ENCODE measurements at places on chromosomes 4 and X.

- DNase-seq: no peak
Measured at GRCh38 chrX:1578511-1579173, 12.8 kb upstream of the AKAP17A start.

GRCh38 chrX:74346088-74346487 is 42.1 kb downstream of the ZCCHC13 start:
- no peak for DNase-seq

DNA sequence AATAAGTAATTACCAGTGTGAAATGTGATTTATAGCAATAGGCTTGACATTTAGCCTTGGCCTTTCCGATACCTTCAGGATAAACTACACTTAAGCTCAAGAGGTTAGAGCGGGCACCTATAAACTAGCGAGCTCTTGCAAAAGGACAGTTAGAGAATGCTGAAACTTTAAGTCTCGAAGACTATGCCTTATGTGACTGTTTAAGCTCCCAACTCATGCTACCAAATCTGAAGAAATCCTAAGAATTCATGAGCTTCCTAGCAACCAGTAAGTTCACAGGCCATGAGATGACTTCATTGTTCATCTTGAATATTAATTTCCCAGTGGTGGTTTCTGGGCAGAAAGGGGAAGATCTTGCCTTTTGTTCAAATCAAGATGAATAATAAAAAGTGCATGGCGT is 4.7 kb downstream of the STOX2 start:
- DNase-seq: no peak

- DNase-seq: no peak
Measured at GRCh38 chr4:142091085-142091513, 454.7 kb downstream of the IL15 start.

- DNase-seq: no peak
Measured at GRCh38 chr4:79364061-79364460, 38.2 kb upstream of the NAA11 start.

- DNase-seq: no peak
Measured at GRCh38 chrX:40755291-40756249, 20.2 kb upstream of the MED14 start.

DNA sequence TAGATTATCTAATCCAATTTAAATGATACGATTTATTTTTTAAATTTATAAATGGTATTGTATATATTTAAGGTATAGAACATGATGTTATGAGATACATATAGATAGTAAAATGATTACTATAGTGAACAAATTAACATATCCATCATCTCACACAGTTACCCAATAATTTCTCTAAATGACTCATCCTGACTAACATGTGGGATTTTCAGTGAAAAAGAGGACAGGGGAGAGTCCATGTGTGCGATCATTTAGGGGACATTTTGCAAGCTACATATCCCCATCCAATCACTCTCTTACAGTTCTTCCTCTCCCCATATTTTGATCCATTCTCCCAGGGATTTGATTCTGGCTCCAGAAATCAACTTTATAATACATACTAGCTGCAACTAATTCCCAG is 88.2 kb downstream of the ABCB7 start:
- DNase-seq: peak; percentile 5

DNA sequence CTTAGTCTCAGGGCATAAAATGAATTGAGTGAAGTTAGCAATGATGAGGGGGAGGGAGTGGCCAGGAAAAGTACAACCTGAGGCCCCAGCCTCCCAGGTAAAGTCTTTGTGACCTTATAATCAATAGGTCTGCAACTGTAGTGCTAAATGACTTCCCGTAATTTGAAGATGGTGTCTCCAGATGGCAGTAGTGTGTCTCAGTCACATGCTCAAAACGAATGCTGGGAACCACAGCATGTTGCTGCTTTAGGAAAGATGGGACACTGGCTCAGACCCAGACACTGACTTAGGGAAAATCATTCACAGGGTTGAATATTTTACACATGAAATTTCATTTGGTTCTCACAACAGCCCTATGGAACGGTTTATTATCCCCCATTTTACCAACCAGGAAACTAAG is 10.3 kb downstream of the SRPX2 start:
- no peak for DNase-seq

DNA sequence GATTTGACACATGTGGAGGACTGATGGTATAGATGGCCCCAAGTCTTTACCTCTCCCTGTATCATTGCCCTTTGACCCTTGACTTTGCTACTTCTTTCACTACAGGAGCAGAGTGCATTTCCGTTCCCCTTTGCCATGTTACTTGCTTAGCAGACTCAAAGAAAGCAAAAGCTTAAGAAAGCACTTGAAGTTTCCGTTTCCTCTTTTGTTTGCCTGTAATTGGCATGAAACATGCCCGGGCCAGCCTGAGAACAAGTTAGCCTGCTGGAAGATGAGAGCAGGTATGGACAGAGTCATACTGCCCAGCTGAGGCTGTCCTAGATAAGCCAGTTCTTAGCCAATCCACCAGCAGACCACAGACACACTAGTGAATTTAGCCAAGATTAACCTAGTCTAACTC is 206.0 kb downstream of the BCOR start:
- DNase-seq: peak; percentile 51

DNA sequence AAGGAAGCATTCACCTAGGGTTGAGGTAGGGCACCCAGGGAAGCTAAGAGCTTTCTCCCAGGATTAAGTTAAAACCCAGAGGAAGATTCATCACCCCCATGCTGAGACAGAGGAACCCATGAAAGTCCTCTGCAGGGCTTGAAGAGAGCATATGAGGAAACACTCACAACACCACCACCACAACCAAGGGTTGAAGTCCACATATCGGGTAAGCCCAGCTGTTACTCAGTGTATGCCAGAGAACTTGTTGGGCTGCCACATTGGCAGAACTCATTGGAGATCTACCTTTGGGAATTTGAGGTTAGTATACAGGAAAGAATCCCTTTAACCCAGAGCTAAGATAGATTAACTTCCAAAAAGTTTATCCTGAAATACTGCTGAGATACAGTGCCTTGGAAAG is 75.1 kb downstream of the INTS6L start:
- DNase-seq: no peak

DNA sequence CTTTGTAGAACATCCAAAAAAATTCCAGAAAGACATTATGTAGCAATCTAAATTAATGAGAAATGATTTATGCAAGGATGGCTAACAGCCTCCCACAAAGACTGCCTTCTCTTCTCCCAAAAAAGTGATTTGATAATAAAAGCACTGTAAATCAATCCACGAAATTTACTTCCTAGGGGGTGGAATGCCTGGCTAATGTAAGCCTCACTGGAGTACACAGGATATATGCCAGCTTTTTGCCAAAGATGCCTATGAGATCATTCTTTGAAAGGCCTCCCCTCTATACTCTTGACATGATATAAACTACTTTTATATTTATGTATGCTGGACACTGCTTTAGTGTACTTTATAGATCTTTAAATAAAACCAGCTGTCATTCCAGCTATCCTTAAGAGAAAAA is 211.1 kb downstream of the ADAMTS3 start:
- DNase-seq: no peak

DNA sequence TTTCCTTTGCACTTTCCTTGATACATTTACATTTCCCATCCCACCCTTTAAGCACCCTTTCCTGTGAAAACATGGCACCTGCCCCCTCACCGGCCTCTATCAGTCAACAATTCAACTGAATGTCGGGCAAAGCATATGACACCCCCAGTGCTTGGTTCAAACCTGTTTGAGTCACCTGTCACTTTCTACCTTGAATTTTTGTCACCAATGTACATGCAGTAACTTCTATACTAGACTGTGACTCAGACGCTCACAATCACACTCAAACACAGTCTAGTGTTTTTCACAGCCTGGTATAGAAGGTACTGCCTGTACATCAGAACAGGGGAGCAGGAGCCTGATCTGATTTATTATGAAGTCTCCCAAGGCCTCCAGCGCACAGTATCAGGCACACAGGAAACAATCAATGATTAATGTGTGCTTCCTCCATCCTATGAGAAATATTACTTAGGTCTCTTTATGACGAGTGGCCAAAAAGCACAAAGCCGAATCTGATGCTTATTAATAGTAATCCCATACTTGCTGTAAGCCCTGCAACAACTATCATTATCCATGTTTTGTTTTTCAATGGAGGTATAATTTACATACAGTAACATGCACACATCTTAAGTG is 49.2 kb upstream of the FAM9C start:
- no peak for DNase-seq

GRCh38 chr4:53378171-53378482 is 686 bp downstream of the FIP1L1 start:
- DNase-seq: no peak

- DNase-seq: no peak
Measured at GRCh38 chr4:62096881-62097280, 896.8 kb downstream of the ADGRL3 start.

- DNase-seq: no peak
Measured at GRCh38 chr4:117692538-117692937, 341.7 kb upstream of the NDST3 start.

DNA sequence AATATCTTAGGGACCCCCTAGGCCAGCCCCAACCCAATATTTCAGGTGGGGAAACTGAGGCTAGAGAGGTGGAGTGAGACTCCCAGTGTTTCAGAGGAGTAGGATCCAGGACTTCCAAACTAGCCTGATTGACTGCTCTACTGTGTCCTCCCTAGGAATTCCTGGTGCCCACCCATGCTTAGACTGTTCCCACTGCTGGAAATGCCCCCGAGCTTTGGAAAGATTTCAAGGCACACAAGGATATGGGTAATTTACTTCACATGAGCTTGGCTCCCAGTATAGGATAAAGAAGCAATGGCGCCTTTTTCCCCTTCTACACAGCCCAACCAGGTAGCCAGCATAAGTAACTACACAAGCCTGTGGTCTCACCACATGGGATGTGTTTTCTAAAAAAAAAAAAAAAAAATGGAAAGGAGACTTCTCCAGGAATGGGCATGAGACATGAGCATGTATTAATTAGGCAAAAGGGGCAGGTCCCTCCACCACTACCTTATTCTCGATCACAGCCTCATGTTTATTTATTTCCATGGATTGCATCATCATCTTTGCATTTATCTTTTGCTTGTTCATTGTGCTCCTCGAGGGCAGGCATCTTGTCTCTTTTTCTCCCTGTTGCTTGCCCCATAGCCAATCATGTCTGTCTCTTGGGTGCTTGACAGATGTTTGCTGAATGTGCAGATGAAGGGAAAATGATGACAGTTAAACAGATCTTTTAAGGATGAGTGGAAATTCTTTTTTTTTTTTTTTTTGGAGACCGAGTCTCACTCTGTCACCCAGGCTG is 66.7 kb downstream of the DRD5 start:
- DNase-seq: no peak

- DNase-seq: no peak
Measured at GRCh38 chr4:19512086-19512485, 739.6 kb upstream of the SLIT2 start.

GRCh38 chrX:153832728-153833127 is 2.4 kb upstream of the PDZD4 start:
- DNase-seq: no peak

GRCh38 chr4:67604029-67604381 is 45.5 kb downstream of the STAP1 start:
- DNase-seq: no peak

- no peak for DNase-seq
Measured at GRCh38 chrX:21586001-21586400, 72.1 kb downstream of the KLHL34 start.

DNA sequence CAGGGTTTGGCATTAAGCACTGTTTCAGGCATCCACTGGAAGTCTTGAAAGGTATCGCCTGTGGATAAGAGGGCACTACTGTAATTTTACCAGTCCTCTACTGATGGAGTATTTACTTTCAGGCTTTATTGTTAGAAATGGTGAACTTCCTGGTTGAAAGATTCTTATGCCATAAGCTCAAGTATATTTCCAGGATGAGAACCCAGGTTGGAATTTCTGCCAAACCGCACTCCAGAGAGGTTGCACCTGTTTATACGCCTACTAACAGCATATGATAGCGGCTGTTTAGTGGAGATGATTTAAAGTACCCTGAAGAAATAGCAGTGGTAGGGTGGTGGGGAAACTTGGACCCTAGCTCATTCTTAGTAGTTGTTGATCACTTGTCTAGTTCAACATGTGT is 9.9 kb downstream of the FNIP2 start:
- no peak for DNase-seq

GRCh38 chr4:4386736-4387392 is at the start of gene NSG1:
TSS of gene NSG1 (plus strand) at chr4:4387102. CDS start at chr4:4387630, 528 bp downstream.
- no peak for DNase-seq

GRCh38 chr4:141179474-141180373 is 41.0 kb upstream of the ZNF330 start:
- DNase-seq: no peak

GRCh38 chr4:130510661-130511060 is 1414.7 kb downstream of the C4orf33 start:
- no peak for DNase-seq

DNA sequence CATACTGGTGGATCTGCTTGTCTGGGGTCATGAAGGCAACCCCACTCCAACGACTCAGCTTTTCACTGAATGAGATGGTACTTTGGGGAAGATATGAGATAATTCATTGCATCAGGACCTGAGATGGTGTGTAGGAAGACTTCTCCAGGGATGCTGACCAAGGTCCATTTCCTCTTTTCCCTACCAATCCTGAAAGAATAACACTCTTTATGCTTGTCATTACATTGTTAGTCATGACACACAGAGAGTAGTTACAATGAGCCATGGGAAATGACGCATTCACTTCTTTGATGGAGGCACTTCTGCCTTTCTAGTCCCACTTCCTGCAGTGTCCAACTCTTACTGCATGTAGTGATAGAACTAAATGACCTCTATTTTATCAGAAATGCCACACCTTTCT is 58.6 kb downstream of the AREG start:
- DNase-seq: peak; percentile 93

DNA sequence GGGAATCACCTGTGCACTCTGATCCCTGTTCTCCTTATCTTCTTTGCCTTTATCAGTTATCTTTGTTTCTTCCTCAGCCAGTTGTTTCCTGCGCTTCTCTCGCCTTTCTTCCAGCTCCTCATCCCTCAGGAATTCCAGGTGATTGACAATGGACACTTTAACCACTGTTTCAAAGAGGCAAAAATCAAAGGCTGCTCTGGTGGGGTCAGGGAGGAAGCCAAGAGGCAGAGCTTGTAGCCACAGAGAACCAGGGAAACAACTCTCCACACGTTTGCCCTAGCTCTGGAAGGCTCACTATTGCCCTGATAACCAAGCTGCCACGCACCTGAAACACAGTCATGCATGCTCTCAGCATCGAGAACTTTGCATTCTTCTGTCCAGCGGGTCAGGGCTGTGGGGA is 124.5 kb upstream of the HSD17B10 start:
- DNase-seq: no peak

- no peak for DNase-seq
Measured at GRCh38 chr4:186643501-186644310, 80.0 kb downstream of the FAT1 start.

- DNase-seq: peak; percentile 19
Measured at GRCh38 chr4:144787365-144788258, 141.7 kb downstream of the HHIP start.

DNA sequence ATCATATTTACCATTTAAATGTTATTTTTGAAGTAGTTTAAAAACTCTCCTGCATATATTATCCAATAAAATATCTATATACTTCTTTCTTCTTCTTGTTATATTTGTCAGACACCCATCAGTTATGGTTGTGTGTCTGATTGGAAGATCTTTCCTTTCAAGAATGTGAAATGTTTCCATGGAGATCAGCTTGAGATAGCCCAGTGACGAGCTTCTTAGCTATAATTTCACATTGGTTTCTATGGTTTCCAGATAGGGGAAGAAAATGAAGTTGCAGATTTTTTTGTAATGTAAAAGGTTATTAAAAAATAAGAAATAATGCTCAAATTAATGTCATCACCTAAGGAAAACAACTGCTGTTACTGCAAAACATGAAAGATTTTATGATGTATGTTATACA is 189.0 kb downstream of the COX7B2 start:
- no peak for DNase-seq

- peak; percentile 27 for DNase-seq
Measured at GRCh38 chrX:136588036-136588435, 56.0 kb downstream of the VGLL1 start.

- DNase-seq: no peak
Measured at GRCh38 chr4:85520765-85521749, 46.1 kb downstream of the ARHGAP24 start.

Data from inflammatory macrophage treated with lipopolysaccharide for 4 hours (primary cell).